ENCODE measurements at places on chromosomes 13 and 19.
A peak's percentile ranks its signal among the peaks of the same experiment; 100 is the strongest.

GRCh38 chr13:21048901-21049698, 12.3 kb downstream of the LATS2 start:
- DNase-seq: no peak

DNA sequence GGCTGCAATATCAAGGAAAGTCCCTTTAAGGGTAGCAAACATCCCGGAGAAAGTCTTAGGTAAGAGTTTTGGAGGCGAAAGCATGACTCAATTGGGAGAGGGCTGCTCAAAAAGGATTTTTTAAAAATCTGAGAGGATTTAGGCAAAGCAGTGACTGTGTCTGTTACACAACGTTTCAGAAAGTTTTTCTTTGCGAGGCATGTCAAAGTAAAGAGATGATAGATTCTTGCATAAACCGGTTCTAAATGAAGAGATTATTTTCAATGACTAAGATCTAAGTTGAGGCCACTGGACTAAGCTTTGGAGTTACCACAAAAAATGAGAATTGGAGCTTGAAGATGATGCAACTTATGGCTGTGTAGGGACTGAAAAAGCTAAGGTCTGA, 43.7 kb upstream of the ENOX1 start:
- DNase-seq: no peak

DNA sequence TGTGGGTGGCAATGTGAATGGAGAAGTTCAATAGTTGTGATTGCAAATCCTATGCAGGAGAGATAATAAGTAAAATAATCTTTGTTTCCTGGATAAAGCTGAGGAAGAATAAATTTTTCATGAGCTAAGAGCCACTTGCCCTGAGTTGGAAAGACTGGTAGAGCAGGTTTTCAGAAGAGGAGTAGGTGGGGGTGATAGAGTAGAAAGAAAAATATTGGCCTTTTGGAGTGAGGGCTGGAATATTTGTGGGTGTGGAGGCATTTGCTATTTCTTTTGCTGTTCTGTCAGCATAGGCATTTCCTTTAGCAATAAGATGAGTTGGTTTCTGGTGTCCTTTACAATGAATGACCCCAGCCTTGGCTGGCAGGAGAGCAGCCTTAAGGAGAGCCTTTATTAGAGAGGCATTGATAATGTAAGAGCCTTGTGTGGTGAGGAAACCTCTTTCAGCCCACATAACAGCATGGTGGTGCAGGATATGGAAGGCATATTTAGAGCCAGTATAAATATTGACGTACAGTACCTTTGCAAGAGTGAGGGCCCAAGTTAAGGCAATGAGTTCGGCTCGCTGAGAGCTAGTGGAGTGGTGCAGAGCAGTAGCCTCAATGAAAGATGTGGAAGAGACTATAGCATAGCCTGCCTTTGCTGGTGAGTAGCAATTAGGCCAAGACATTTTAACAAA, 11.6 kb upstream of the ZNF431 start:
- DNase-seq: no peak

DNA sequence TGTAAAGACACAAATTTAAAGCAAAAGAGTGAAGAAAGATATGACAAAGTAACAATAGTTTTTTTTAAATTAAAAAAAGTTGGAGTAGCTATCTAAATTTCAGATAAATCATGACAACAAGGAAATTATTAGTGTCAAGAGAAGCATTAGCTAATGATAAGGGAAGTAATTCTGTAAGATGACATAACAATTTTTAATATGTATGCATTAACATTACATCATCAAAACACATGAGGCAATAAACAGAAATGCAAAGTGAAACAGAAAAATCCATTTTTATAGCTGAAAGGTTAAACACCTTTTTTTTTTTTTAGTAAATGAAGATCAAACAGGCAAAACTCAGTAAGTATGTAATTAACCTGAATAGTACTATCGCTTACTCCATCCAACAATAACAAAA, 804.9 kb upstream of the PRR20A start:
- DNase-seq: no peak

DNA sequence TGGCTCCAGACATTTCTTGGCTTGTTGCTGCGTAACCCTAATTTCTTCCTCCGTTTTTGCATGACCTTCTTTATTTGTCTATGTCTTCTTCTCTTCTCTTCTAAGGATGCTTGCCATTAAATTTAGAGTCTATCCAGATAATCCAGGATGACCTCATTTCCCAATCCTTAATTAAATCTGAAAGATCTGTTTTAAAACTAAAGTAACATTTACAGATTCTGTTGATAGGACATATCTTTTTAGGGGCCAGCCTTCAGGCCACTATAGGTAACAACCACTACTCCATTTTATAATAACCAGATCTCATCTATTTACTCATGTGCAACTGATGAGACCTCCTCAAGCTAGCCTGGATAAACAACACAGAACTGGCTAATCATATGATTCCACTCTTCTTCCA, 490.5 kb upstream of the SLC10A2 start:
- no peak for DNase-seq

DNA sequence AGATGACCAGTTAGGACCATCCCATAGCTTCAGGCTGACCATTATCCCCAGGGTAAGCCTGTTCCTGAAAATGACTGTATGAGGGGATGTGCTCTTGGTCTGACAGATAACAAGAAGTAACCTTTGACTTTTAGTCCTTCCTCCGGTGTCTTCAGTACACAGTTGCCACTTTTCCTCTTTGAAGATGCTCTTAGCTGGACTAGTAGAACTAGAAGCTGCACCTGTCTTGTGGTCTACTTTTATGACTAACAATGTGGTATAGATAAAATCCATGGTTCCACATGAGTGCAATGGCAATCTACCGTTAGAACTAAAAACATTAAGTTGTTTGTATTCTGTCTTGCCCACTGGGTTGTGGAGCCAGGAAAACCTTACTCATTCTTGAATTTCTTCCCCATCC, 5.9 kb upstream of the RUBCNL start:
- no peak for DNase-seq

DNA sequence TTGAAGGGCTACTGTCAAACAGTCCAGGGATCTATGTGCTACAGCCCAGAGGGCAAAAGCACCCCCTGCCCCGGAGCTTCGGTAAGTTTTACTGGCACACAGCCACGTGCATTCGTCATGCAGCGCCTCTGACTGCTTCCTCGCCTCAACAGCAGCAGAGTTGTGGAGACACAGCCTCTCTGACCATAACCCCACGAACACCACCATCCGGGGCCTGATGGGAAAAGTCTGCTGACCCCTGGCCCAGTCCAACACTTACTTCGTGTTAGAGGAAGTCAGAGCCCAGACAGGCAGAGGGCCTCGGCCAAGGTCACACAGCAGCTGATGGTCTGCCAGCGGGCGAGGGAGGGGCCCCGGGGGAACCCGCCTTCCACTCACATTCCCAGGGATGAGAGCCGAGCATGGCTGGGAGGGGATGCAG, 5.1 kb downstream of the CBARP start:
- DNase-seq: no peak

- DNase-seq: peak; percentile 57
Observed at GRCh38 chr13:114019367-114019766, 45.5 kb upstream of the C13orf46 start.

DNA sequence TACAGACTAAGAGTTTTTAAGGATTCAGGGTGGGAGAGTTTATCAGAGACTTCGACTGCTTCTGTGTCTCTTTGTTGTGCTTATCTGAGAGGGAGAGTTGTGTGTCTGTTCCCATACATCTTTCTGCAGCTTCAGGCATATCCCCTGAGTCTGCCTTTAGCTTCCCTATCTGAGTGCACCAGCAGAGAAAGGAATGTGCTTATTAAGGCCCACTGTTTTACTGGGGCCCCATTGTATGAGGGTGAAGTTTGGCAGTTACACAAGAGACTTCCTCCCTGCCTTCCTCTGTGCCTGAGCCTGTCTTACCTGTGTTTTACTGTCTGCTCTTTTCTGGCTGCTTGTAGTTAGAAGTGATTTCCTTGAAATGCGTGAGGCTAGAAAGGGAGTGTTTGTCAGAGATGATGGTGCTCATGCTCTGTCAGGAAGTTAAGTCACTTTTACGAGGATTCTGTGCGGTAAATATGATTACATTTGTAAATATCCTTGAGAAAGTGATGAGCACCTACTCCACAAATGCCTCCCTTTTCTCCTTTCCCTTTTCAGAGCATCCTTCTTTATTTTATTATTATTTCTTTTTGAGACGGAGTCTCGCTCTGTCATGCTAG, 1228.9 kb upstream of the MIR17HG start:
- no peak for DNase-seq

- no peak for DNase-seq
Observed at GRCh38 chr13:33322543-33322809, 36.9 kb upstream of the STARD13 start.

DNA sequence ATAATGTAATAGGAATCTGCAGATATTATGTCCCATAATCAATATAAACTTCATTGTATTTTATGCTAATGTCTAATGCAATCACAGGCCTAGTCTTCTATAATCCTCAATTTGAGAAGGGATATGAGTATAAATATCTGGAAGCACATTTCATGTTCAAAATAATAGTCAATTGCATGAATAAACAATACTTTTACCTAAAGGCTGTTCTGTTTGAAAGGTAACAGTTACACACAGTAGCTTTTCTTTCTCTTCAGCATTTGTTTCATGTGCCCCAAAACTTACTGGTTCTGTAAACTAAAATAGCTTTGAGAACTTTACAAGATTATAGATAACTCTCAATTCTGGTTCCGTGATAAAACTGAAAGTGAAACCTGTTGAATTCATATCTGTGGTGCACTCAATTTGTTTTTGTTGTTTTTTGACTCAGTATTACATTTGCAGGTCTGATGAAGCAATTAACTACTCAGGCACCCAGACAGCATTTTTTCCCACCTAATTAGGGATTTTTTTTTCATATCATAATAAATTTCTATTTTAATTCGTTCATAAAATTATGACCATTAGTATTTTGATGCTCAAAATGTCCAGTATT, 1193.8 kb downstream of the SLITRK1 start:
- peak; percentile 40 for DNase-seq

DNA sequence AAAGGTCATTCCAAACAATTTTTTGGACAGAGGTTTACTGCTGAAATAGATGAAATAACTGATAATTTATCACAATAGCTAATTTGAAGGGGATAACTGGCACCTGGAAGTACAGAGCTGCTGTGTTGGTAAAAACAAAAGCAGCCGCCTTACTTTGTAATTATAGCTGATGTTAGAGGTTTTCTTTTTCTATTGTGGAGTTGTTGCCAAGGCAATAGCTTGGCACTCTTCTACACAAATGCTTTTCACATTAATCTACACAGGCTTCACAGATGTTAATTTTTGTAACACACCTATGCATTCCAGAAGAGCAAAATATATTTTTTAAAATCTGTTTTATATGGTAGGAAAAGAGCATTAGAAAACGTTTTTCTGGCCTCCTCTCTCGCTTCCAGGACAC, 56.9 kb downstream of the LACC1 start:
- no peak for DNase-seq

- DNase-seq: no peak
Observed at GRCh38 chr19:46239193-46240024, 9.9 kb downstream of the IGFL1 start.

DNA sequence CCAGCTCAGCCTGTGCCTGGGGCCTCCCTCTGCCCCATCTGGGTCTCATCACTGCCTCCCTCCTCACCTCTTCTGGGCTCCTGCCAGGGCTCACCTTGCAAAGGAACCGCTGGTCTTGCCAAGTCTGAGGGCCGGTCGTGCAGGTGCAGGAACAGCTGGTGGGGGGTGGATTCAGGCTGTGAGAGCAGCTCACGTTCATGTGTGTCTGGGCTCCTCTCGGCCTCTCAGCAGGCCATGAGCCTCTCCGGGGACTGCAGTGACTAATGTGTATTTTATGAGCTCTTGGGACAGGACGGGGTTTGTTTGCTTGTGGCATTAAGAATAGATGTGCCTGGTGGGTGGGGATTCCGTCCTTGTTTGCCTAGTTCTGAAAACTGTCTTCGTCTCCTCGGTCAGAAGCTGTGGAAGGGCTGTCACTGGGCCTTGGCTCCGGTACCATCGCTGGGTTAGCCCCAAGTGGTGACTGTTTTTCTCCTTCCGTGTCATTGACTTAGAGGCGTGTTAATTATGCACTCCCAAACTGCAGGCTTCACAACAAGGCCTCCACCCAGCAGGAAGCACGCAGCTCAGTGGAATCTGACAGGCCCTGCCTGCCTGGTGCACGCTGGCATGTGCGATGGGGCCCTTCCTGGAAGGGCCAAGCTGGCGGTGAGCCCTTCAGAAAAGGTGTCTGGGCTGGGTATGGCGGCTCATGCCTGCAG, 77.6 kb downstream of the KDM4B start:
- no peak for DNase-seq

- peak; percentile 98 for DNase-seq
Observed at GRCh38 chr13:50124536-50125303, 109.5 kb downstream of the KCNRG start.

DNA sequence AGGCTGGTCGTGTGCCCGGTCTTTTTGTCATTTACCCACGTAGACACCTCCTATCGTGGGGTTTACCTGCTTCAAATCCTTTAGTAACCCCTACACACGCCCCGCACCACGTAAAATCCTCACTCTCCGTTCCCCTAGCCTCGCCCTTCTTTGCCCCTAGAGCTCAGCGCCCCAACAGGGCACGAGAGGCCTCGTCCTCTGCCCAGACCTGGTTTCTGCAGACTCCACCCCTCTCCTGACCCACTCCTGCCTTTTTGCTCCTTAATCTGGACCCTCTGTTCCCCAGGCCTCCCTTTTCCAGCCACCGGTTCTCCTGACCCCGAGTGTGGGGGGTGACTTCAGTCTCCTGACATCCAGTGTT, 412 bp downstream of the ZNF528 start:
- no peak for DNase-seq

DNA sequence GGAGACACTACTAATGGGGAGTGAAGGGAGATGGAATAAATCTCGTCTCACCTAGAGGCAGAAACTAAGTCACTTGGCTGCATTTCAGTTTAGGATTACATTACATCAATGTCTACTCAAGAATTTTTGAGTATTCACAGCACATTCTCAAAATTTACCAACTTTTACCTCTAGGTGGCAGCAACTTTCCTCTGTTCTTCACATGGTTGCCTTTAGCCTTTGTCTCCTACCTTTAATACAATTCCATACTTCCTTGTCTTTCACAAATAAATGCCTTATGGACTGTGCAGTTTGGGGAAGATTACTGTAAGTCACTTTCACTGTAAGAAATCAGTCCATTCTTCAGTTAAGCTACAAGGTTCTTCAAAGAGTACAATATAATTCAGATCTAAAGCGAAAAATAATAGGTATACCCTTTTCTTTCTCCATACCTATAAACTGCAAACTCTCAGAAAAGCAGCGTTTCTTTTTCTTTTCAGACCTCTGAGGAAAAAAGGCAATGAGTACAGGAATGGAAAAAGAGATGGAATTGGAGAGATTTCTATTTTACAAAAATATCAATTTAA, 379.4 kb downstream of the KLF12 start:
- peak; percentile 75 for DNase-seq

All from CD4-positive, alpha-beta T cell treated with Interleukin-17A for 1 hour (primary cell).